ENCODE measurements at places on chromosomes 5 and 9.

- DNase-seq = no peak
Observed at GRCh38 chr5:151075698-151076331, 5.0 kb downstream of the TNIP1 start.

DNA sequence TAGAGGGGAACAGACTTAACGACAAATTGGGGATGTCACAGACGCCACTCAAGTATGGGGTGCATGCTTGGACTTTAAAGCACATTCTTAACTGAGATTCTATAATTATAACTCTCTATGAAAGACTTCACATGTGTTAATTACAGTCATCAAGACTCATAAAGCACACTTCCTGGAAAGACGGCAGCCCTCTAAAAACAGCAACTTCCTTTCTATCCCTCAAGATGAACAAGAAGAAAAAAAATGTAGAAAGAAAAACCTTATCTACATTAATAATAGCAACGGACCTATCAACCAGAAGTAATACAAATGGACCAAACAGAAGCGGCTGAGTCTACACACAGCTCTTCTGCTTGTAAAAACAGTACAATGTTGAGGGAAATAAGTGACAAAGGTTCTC lies 21.2 kb downstream of the GNAQ start:
- no peak for DNase-seq

- DNase-seq = no peak
Observed at GRCh38 chr9:68847765-68848164, 142.7 kb downstream of the PIP5K1B start.

GRCh38 chr5:156778139-156778706 lies 71.9 kb upstream of the PPP1R2B start:
- no peak for DNase-seq

- DNase-seq = no peak
Observed at GRCh38 chr9:88969646-88970373, 21.5 kb upstream of the S1PR3 start.

GRCh38 chr9:134325813-134326723 lies at the start of gene RXRA:
TSS of gene RXRA (plus strand) at chr9:134326455. CDS start at chr9:134326632, 177 bp downstream.
- peak; percentile 74 for DNase-seq

DNA sequence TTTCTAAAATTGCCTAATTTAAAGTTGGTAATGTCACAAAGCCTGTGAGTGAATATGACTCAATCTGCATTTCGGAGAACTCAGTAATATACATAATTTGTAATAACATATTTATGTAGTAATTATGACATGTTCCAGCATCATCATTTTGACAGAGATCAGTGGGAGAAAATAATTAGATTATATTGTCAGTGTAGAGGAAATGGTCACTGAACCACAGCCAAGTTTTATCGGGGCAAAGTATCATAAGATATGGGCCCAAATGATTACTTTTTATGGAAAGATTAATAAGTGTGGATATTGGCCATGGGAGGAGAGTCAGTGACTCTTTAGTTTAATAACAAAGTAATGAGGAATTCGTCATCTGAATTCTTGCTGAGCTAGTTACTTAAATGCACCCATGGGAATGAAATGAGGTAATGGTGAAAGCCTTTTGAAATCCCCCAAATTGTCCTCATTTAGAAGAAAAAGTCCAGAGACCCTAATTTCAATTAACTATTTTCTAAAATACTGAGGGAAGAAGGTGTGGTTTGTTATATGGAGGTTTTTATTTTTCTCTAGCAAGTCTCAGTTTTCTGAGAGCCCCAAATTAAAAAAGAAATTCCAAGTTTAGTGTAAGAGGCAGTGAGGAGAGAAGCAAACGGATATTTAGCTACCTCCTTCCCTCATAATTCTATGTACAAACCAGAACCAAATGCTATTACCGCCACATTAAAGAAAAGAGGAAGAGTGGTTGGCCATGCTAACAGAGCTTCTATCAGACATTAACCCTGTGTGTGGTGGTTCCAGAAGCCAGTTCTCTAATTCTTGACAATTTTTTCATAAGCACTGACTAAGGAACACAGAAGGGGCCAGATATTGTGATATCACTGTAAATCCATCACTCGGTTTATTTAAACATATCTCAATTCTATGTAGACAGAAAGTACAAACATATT lies 37.7 kb upstream of the MRPS30 start:
- no peak for DNase-seq

DNA sequence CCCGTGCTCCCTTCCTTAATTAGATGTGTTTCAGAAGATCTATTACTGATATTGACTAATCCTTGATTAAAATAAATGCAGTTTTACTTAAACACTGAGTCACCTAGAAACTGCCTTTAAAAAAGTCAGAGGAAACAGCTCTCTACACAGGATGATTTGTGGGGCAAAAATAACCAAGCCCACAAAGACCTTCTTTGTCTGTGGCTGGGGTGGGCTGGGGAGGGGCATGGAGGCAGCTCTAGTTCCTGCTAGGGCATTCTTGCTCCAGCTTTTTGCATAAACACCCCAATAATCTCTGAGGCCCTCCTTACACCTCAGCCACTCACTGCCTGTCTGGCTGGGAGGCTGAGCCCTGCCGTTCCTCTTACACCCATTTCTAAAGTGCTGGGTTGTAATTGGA lies 227.6 kb upstream of the DAP start:
- DNase-seq = no peak

GRCh38 chr5:140296289-140296688 lies 6.6 kb downstream of the PFDN1 start:
- no peak for DNase-seq

DNA sequence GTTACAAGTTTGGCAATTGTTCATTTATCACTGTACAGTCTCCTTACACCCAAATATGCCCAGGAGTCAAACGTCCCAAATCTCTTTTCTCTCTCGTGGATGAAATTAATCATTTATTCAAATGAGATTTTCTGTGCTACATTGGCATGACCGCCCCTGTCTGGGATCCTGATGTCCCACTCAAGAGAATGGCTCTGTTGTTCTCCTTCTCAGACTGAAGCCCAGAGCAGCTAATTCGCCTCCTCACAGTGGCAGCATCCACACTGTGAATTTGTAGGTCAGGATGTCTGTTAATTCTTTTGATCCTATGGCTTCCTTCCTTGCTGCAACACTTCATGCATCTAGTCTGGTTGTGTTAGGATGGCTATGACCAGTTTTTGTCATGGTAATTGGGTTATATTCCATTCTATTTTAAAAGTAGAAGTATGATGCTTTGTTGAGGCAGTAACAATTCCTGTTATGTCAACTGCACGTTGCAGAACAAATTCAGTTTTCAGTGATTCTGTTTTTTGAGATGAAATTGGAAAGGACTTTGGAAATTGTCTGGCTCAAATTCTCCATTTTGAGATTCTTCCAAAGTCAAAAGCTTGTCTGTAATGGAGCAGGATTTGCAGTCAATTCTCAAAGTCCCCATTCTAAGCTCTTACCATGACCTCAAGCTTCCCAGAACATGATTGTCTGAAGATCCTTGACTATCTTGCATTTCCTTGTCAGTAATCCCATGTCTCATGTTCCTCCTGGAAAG lies 141.5 kb upstream of the GAS1 start:
- no peak for DNase-seq

GRCh38 chr5:127935398-127935797 lies 148.2 kb upstream of the SLC12A2 start:
- DNase-seq = no peak

DNA sequence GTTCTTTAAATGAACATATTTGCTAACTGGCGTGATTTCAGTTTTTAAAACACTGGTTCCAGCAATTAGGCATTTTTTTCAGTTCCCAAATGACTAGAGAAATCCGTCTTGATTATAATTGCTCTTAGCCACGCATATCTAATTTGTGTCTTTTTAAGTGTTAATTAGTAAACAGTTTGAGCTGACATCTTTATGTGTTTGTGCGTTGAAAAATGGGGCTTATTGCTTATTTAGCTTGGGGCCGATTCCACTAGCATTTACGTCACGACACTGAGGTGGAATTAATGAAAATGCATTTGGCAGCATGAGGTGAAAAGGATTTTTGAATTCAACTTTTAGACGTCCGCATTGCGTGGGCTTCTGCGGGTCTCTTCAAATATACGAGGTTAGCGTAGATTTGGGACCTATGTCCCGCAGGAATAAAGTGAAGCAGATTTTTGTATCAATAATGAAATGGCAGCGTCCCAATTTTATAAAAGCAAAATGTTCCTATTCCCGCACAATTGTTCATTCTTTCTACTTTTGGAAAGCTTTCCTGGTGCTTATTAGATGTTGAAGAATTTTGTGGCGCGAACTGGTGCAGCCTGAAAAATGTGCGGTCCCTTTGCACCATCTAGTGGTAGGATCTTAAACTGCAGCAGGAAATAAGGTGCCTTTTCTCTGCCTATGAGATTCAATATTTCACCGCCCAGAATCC lies 122.7 kb upstream of the LMX1B start:
- DNase-seq = peak; percentile 57

GRCh38 chr9:18905883-18906629 lies 127.0 kb downstream of the SAXO1 start:
- DNase-seq = no peak

GRCh38 chr5:107565791-107566767 lies 104.7 kb downstream of the EFNA5 start:
- DNase-seq = no peak

DNA sequence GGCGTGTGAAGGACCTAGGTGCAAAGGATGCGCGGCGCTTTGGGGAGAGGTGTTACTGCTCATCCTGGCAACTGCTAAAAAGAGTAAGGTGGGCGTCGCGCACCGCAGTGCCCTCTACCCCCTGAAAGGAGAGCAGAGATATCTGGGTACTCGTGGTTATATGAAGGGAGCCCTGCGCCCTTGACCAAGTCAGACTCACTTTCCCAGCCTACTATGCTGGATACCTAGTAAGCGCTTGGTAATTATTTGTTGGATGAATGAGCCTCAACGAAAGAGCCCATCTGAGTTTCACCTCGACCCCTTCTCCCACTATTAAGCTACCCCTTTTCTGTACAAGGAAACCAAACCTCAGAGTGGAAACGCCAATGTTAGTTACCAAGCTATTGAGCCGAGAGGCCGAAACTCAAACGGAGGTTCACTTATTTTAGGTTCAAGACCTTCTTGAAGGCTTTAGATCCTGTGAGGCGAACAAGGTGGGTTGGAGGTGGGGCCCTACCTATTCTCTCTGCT lies 8.0 kb downstream of the LHX6 start:
- DNase-seq = no peak

- no peak for DNase-seq
Observed at GRCh38 chr5:167652690-167653089, 638.8 kb upstream of the WWC1 start.

GRCh38 chr9:7403839-7404487 lies 395.6 kb downstream of the DMAC1 start:
- DNase-seq = no peak

GRCh38 chr9:78860801-78861475 lies 564.0 kb downstream of the PSAT1 start:
- no peak for DNase-seq

GRCh38 chr9:20409321-20410092 lies 212.8 kb downstream of the MLLT3 start:
- no peak for DNase-seq

DNA sequence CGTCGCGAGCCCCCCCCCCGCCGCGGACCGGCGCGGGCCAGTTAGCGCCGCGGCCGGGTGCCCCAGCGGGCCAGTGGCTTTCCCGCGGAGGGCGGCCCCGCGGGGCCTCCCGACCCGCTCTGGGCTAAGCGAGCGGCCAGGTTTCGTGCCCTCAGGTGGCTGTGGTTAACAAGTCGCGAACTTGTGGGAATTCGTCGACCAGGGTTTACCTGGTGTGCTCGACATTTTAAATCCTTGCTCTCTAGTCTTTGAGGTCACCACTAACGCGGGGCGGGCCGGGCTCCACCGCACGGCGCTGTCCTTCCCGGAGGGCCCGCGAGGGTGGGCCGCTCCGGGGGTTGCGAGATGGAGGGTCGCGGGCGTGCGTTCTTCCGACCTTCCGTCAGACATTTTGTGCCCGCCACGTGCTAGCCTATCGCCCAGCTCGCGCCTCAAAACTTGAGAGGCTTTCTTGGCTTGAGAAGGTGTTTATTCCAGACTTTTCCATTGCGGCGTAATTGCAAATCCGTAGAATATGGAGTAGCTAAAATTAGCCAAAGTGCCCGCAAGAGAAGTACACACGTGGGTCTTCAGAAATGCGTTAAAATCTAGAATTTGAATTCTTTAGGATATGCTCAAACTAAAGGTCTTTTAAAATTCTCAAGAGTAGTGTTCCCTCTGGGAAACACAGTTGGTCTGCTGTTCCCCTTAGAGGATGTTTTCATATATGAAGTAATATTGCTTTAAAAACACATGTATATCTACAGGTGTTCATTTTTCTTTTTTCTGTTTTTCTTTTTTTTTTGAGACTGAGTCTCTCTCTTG lies 2.1 kb downstream of the ANP32B start:
- DNase-seq = no peak

DNA sequence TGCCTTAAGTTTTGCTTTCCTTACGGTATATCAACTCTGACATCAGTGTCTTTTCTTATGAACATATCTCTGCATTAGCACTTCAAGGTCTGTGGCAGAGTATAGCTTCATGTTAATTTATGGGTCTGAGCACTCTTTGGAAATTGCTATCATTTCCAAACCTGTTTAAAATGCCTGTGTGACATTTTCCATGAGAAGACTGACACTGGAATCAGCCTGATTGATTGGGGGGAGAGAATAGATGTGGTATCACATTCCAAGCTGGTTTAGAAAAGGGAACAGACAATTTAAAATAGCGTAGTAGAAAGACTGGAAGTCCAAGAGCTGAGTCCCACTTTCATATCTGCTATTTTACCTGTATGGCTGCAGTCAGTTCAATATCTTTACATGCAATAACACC lies 272.1 kb upstream of the CDH10 start:
- no peak for DNase-seq

GRCh38 chr9:115883467-115884329 lies 269.9 kb upstream of the PAPPA start:
- DNase-seq = no peak

- no peak for DNase-seq
Observed at GRCh38 chr9:121860213-121860612, 208.8 kb downstream of the DAB2IP start.

- no peak for DNase-seq
Observed at GRCh38 chr5:153573326-153574033, 83.0 kb downstream of the GRIA1 start.

DNA sequence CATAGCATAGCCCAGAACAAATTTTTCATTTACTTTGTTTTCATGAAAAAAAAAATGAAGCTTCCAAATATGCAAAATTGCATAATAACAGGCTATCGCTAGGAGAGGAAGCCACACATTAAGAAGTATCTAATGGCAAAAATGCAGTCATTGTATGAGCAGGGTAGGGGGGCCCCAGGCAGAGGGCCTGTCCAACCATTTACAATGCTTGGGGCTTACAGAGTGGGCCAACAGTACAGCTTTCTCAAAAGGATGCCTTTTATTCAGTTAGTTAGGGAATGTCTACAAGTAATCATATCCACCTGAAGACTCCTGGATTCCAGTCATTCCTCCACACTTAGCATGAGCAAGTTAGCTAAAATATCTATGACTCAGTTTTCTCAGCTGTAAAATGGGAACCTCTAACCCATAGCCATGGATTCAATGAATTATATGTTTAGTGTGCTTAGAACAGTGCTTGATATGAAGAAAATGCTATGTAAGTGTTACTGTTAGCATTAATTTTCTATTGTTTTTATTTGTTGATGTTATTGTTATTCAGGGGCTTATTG lies 117.7 kb downstream of the GAS1 start:
- DNase-seq = no peak

GRCh38 chr5:148248894-148249293 lies 10.6 kb downstream of the MARCOL start:
- DNase-seq = no peak

- no peak for DNase-seq
Observed at GRCh38 chr5:144421411-144421810, 250.7 kb downstream of the KCTD16 start.
